ENCODE measurements at places on chromosomes 7 and 10.

DNA sequence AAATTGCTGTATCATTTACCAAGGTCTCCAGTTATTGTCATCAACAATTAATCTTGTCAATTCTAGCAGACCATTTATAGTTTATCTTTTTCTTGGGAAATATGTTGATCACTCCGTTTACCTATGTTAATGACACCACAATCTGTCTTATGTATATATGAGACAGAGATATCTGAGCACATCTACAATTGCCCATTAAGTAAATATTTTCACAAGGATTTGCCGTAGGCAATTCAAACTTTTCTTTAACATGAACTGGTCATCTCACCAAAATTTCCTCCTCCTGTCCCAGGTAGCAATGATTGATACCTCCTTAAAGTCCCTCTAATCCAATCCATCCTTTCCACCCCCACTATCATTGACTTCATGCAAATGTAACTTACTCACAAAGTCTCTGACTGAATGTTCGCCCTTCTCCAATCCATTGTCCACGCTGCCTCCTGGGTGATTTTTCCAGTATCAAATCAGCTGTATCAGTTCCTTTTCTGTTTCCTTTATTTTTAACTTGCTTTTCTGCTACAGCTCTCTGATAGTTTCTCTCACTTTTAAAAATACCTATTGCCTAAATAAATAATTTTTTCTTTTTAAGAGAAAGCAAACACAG, 138.3 kb downstream of the GNAT3 start:
- no peak for DNase-seq
- H3K36me3 ChIP-seq: no peaks in the 10 kb centered on the region
- no peak overlapping the region for H3K4me3 ChIP-seq
- no peaks in the 10 kb centered on the region for H3K27me3 ChIP-seq
- no peak overlapping the region for H3K27ac ChIP-seq

- no peaks in the 10 kb centered on the region for H3K27me3 ChIP-seq
- H3K4me3 ChIP-seq: no peak overlapping the region
- H3K4me1 ChIP-seq: no peaks in the 10 kb centered on the region
- no peaks in the 10 kb centered on the region for H3K36me3 ChIP-seq
- no peak overlapping the region for H3K27ac ChIP-seq
- DNase-seq: no peak
Measured at GRCh38 chr7:129889133-129889844, 63.5 kb downstream of the UBE2H start.

DNA sequence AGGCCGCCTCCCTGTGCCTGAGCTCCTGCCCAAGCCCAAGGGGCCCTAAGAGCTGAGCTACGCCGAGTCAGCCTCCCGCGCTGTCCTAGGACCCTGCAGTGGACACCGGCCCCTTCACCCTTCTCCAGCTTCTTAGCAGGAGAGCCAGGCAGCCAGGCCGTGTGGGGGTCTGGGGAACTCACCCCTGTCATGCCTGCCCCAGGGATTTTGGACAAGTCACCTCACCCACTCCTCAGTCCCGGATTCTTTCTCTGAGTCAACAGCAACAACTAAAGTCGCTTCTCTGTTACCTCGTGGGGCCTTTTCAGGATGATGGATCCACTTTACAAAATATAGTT, 79.3 kb downstream of the MKI67 start:
- H3K4me3 ChIP-seq: peak overlapping the region; percentile 91
- DNase-seq: no peak
- peaks cover 35% of the 10 kb centered on the region for H3K4me1 ChIP-seq
- peak overlapping the region; percentile 95 for H3K27ac ChIP-seq

DNA sequence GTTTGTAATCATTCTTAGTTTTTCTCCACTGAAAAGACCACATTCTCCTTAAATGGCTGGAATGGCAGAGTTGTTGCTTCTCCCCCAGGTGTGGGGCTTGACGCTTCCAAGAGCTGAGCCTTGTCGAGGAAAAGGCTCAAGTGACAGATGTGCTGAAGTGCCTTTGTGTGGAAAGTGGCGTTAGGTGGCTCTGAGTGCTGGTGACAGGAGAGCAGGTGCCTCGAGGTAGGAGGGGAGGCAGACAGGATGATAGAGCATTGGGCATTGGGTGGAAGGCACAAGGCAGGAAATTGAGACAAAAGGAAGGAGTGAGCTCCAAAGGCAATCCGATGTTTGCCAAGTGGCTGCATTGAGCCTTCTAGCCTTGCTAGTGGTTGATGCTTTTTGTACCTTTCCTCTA, 6.7 kb downstream of the KIAA1217 start:
- H3K4me3 ChIP-seq: no peak overlapping the region
- H3K27me3 ChIP-seq: peaks cover 8% of the 10 kb centered on the region
- H3K27ac ChIP-seq: no peak overlapping the region
- DNase-seq: no peak

- peaks cover 48% of the 10 kb centered on the region for H3K27me3 ChIP-seq
- no peak overlapping the region for H3K27ac ChIP-seq
- peaks cover 10% of the 10 kb centered on the region for H3K4me1 ChIP-seq
- H3K4me3 ChIP-seq: peak overlapping the region; percentile 2
- no peaks in the 10 kb centered on the region for H3K36me3 ChIP-seq
Measured at GRCh38 chr10:101566333-101567164, 21.5 kb downstream of the POLL start.

GRCh38 chr10:4004144-4004543, 219.1 kb upstream of the KLF6 start:
- no peaks in the 10 kb centered on the region for H3K4me1 ChIP-seq
- H3K27me3 ChIP-seq: peaks cover 12% of the 10 kb centered on the region
- DNase-seq: no peak

DNA sequence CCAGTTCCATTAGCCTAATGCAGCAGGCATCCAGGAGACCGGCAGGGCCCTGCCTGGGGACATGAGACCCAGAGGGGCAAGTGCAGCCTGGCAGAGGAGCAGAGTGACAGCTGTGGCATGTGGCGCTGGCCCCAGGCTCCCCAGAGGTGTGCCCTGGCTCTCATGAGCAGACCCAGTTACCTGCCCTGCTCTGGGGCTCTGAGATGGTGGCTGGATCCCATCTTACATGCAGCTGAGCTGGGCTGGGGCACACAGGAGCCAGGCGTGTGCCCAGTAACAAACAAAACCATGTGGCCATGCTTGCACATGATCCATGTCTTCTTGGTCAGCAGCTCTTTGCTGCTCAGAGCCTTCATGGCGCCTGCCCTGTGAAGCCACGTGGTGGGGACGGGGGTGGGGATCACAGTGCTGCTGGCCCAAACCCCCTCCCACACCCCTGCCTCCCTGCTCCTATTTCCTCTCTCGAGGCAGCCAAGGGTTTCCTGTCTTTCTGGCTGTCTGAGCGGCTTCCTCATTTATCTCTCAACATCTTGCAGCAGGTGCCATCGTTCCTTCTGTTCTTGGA, 40.3 kb upstream of the GTF2I start:
- H3K27ac ChIP-seq: peak overlapping the region; percentile 86
- H3K36me3 ChIP-seq: no peaks in the 10 kb centered on the region
- peaks cover 23% of the 10 kb centered on the region for H3K4me1 ChIP-seq
- no peaks in the 10 kb centered on the region for H3K27me3 ChIP-seq
- H3K4me3 ChIP-seq: peak overlapping the region; percentile 64
- peak; percentile 9 for DNase-seq

GRCh38 chr7:37342688-37343471, 105.8 kb downstream of the ELMO1 start:
- no peaks in the 10 kb centered on the region for H3K27me3 ChIP-seq
- peak overlapping the region; percentile 98 for H3K27ac ChIP-seq
- peak; percentile 69 for DNase-seq
- peaks cover 54% of the 10 kb centered on the region for H3K4me1 ChIP-seq
- peak overlapping the region; percentile 98 for H3K4me3 ChIP-seq

- no peaks in the 10 kb centered on the region for H3K4me1 ChIP-seq
- H3K27me3 ChIP-seq: no peaks in the 10 kb centered on the region
- no peak overlapping the region for H3K4me3 ChIP-seq
Measured at GRCh38 chr10:132867801-132868644, 74.3 kb downstream of the CFAP46 start.

- peaks cover 5% of the 10 kb centered on the region for H3K4me1 ChIP-seq
- H3K36me3 ChIP-seq: no peaks in the 10 kb centered on the region
- DNase-seq: no peak
- H3K27me3 ChIP-seq: no peaks in the 10 kb centered on the region
- no peak overlapping the region for H3K4me3 ChIP-seq
Measured at GRCh38 chr10:110765513-110766319, 106.0 kb upstream of the PDCD4 start.

- H3K27ac ChIP-seq: peak overlapping the region; percentile 69
- peaks cover 8% of the 10 kb centered on the region for H3K36me3 ChIP-seq
- H3K4me3 ChIP-seq: peak overlapping the region; percentile 97
- DNase-seq: no peak
- H3K27me3 ChIP-seq: peaks cover 5% of the 10 kb centered on the region
Measured at GRCh38 chr10:104339469-104340110, 1.3 kb upstream of the ITPRIP start.

DNA sequence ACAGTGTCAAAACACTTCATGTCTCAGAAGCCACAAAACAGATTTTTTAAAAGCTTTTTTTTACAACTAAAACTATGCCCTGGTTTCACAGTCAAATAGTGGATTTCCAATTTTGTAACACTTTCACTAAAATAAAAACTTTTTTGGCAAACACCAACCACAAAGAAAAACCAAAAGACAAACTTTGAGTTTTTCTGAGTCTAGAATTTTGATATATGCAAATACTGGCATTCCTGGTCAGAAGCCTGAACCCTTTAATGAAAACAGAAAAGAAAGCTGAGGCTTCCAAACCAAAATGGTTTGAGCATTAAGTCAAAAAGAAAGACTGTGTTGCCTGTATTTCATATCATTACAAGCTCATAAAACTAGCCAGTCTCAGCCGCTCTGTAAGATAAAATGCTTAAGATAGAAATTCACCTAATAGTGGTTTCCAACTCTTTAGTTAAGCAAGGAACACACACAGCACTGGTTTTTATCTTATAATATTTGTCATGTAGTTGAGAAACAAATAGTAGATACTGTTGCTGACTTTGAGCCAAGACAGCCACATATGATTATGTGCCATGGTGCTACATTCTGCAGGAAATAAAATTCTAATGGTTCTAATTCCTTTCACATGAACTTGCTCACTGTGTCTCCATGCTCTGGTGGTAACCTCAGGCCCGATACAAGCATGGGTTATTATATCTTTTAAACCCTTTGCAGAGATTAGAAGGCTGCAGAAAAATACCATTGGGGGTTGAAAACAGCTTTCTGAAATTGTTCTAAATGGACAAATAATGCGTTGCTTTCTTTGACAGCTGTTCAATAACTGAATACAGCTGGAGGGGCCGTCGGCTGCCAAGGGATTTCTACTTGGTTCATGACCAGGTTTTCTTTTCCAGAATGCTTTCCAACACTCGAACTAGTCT, 49.4 kb downstream of the FAM171A1 start:
- H3K27ac ChIP-seq: no peak overlapping the region
- no peaks in the 10 kb centered on the region for H3K36me3 ChIP-seq
- H3K4me1 ChIP-seq: peaks cover 3% of the 10 kb centered on the region
- H3K27me3 ChIP-seq: peaks cover 9% of the 10 kb centered on the region
- DNase-seq: no peak
- H3K4me3 ChIP-seq: no peak overlapping the region

- no peaks in the 10 kb centered on the region for H3K4me1 ChIP-seq
- H3K27me3 ChIP-seq: no peaks in the 10 kb centered on the region
- DNase-seq: no peak
- no peak overlapping the region for H3K27ac ChIP-seq
Measured at GRCh38 chr7:7911369-7912123, 57.0 kb upstream of the GLCCI1 start.

DNA sequence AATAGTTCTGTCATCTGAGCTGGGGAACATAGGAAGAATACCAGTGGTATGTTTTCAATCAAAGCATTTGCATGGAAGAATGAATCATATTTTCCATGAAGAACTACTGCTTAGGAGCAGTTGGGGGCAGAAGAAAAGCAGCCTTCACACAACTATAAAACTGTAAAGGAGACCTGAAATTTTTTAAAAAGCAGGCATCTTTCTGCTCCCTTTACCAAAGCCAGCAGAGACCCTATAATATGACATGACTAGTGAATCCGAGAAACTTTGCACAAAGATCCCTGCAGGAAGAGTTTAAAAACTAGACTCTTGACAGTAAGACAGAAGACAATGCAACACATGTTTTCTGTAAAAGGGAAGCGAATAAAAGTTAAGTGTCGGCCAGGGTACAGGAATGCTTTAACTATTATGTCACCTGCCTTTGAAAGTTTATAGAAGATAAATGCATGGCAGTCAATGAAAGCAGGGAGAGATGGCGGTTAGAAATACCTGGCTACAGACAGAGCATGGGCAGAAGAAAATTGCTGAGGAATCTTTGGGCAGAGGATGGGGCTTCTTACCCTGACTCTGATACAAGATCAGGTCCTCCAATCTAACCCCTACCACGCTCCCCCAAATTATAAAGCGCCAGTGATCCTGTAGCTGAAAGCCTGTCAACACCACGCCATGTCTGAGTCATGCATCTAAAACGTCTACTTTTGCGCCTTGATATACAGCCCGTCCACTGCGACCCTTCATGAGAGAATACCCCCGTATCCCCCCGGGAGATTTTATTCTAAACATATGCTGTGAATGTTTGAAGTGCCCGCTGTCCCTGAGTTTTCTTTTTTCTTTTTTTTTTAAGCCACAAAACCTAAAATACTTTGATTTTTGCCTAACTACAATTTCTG, 93.1 kb downstream of the GLI3 start:
- H3K27ac ChIP-seq: no peak overlapping the region
- no peaks in the 10 kb centered on the region for H3K4me1 ChIP-seq
- no peak for DNase-seq
- no peaks in the 10 kb centered on the region for H3K36me3 ChIP-seq

DNA sequence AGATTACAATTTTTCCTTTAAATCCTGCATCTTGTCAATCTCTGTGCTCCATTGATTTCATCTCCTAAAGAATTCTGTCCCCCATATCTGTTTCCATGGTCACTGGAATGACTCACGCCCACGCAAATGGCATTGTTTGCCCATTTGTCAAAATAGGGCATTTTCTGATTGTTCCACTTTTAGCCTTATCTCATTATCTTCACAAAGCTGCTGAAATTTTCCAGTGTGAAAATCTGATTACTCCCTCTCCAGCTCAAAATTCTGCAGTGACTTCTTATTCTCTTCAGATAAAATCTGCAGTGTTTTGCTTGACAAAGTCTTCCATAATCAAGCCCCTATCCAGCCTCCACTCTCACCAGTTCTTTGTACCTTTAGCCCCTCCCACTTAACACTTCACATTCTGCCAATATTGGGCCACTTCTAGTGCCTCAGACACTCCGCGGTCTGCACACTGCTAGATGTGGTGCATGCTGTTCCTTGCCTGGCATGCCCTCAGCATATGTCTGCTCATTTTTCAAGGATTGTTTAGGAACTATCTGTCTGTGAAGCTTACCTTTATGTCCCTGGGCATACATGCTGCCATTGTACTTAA, 33.9 kb upstream of the CTTNBP2 start:
- no peak overlapping the region for H3K27ac ChIP-seq
- no peaks in the 10 kb centered on the region for H3K27me3 ChIP-seq
- no peak overlapping the region for H3K4me3 ChIP-seq

DNA sequence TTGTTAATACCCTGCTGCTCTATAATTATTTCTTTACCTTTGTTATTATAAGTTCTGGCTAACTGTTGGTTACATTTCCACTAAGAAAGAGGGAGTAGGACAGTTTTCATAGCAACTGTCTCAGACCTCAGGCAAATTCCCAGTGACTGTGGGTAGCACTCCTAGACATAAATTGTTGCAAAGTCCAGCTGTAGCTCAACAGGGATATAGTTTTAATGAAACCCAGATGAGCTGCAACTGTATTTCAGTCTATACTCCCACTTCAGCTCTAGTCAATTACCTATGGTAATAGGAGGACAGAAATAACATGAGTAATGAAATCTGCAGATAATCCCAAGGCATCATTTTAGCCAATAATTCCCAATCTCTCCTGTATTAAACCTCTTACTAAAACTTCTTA, 103.0 kb upstream of the SEMA3A start:
- no peak overlapping the region for H3K27ac ChIP-seq
- no peaks in the 10 kb centered on the region for H3K4me1 ChIP-seq
- H3K36me3 ChIP-seq: no peaks in the 10 kb centered on the region
- no peak overlapping the region for H3K4me3 ChIP-seq
- DNase-seq: no peak
